AG04450 (cell line): ENCODE measurements at places on chromosomes 16 and 17.

- no peak for DNase-seq
Observed at GRCh38 chr17:59498530-59499307, 66.7 kb upstream of the DHX40 start.

- no peak for DNase-seq
Observed at GRCh38 chr17:63973930-63974593, 1.3 kb upstream of the SCN4A start.

GRCh38 chr16:2963723-2964474, at the start of gene KREMEN2:
Gene KREMEN2 (plus strand): TSS chr16:2964275. CDS start chr16:2964521, 246 bp downstream.
- DNase-seq: no peak

DNA sequence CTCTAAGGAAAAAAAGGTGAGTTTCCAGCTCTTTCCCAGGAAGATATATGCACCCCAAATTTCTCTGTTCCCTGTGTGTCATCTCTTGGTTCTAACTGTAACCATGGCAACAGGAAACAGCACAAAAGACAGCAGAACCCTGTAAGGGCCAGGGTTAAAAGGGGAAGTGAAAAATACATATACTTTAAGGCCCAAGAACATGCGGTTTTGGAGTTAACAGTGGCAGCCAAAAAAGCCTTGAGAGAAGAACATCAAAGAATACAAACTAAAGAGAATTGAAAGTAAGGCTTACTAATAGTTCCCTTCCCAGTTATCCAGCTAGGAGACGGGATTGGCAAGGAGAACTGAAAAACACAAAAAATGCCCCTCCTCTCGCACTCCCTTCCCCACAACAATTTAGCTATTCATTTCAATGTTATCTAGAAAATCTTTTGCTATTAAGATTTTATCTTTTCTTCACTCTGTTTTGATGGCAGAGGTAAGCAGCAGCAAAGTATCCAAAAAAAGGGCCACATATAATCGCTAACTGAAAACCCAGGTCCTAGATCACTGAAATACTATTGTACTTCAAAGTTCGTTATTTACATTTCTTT, 1.5 kb downstream of the SPOP start:
- no peak for DNase-seq

DNA sequence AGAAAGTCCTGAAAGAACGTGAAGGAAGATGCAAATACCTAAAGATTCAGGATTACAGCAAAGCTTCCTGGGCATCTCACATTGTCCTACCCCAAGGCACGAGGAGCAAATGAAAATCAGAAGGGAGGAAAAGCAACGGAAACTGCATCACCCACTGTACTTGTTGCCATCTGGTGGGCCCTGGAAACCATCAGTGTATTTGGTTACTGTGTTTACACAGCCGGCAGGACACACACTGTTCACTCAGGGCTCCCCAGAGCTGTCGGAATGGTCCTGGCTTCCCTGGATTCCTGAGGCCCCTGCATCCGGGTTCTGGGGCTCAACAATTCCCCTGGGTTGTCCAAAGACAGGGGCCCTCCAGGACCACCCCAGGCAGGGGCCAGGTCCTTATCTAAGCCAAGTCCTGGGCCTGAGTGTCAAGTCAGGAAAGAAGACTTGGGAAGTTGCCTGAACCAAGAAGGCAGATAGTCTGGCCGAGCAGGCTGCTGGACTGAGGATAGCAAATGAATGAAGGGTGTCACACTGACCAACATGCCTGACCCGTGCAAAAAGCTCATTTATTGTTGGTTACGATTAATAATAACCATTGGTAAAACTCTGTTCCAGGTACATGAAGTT, 52.8 kb downstream of the SOX9 start:
- DNase-seq: no peak

DNA sequence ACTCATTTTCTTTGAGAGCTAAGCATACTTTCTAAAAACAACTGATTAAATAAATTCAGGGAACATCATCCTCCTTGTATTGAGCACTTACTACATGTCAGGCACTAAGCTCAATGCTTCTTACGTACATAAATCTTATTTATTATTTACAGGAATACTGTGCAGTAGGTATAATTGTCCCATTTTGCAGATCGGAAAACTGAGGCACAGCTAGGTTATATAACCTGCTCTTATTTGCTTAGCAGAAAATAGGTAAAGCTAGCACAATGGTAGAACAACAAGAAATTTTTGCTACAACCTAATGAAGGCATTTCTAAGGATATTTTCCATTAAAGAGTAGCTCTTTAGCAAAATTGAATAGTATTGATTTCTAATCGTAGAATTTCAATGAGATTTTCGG, 168.7 kb upstream of the KCNJ16 start:
- no peak for DNase-seq

DNA sequence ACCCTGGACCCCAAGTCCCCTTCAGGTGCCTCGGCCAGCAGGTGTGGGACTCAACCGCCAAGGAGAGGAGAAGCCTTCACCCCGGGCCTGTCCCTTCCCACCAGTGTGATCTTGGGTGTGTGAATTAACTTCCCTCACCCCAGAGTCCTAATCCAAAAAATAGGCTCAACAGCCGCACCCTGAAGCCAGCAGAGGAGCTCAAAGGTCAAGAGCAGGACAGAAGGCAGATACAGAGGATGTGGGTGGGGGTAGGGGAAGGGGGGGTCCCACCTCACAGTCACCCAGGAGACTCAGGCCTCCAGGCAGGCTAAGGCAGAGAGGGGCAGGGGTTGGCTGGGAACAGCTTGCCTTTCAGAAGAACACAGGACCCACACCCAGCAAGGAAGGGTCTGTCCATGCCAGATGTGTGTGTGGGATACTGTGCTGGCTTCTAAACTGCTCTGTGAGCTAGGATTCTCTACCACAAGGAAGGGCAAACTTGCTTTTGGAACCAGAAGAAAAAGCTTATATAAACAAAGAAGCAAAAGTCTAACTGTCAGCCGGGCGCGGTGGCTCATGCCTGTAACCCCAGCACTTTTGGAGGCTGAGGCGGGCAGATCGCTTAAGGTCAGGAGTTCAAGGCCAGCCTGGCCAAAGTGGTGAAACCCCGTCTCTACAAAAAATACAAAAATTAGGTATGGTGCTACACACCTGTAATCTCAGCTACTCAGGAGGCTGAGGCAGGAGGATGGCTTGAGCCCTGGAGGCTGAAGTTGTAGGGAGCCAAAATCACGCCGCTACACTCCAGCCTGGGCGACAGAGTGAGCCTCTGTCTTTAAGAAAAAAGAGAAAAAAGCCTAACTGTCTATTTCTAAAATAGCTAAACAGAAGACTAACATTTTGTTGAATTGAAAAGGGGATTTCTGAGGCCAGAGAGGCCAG, 4.6 kb downstream of the PIEZO1 start:
- DNase-seq: no peak

GRCh38 chr16:1530349-1530882, 3.0 kb upstream of the TMEM204 start:
- DNase-seq: no peak

DNA sequence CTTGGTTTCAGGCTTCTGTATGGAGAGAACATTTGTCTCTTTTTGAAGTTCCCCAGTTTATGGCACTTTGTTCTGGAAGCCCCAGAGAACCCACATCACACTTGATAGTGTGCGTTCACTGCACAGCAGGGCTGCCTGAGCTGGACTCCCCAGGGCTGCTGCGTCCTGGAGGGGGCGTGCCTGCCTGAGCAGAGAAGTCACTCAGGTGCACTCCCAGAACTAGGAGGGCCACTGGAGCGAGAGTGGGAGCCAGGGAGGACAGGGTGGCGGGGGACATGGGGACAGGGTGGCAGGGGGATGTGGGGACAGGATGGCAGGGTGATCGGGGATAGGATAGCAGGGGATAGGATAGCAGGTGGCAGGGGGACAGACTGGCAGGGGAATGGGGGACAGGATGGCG, 43.9 kb upstream of the ZNF469 start:
- DNase-seq: no peak

GRCh38 chr17:32769846-32770245, 107.1 kb downstream of the MYO1D start:
- no peak for DNase-seq

- DNase-seq: peak; percentile 7
Observed at GRCh38 chr16:68909099-68909733, 65.9 kb downstream of the TANGO6 start.

- DNase-seq: no peak
Observed at GRCh38 chr16:85211271-85211801, 99.1 kb upstream of the CIBAR2 start.

GRCh38 chr16:84544031-84544773, 39.7 kb upstream of the MEAK7 start:
- DNase-seq: no peak

DNA sequence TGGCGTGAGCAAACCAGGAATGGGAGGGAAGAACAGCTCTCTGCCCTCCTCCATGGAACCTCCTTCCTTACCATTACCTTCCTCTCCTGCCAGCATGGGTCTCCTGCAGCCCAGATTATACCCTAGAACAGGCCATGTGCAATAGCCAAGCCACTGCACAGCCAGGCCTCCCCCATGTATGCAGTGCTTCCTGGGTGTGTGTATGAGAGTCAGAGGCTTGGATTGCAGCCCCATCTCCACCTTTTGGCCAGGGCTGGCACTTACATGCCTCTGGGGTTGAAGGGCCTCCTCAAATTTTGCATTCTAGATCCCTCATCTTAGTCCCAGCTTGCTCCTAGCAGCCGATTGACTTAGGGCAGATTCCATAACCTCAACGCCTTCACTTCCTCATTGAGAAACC, 133.7 kb downstream of the GSG1L start:
- no peak for DNase-seq

- no peak for DNase-seq
Observed at GRCh38 chr16:78396046-78396445, 296.6 kb downstream of the WWOX start.

GRCh38 chr16:87926246-87927194, 9.8 kb downstream of the CA5A start:
- DNase-seq: no peak
